ENCODE measurements at places on chromosomes 5 and 9.
A peak's percentile ranks its signal among the peaks of the same experiment; 100 is the strongest.

GRCh38 chr5:18745042-18745987 lies 1111.1 kb downstream of the TAF11L14 start:
- no peaks in the 10 kb centered on the region for H3K36me3 ChIP-seq
- H3K27ac ChIP-seq: peak overlapping the region; percentile 69
- peak overlapping the region; percentile 61 for H3K4me3 ChIP-seq
- H3K4me1 ChIP-seq: peaks cover 52% of the 10 kb centered on the region
- H3K27me3 ChIP-seq: no peaks in the 10 kb centered on the region

- H3K27me3 ChIP-seq: no peaks in the 10 kb centered on the region
- H3K4me1 ChIP-seq: no peaks in the 10 kb centered on the region
- no peak for DNase-seq
Measured at GRCh38 chr5:155699385-155699784, 627.6 kb upstream of the SGCD start.

GRCh38 chr9:82677086-82677485 lies 385.9 kb downstream of the RASEF start:
- DNase-seq: no peak
- no peaks in the 10 kb centered on the region for H3K4me1 ChIP-seq
- no peaks in the 10 kb centered on the region for H3K27me3 ChIP-seq
- no peak overlapping the region for H3K27ac ChIP-seq

GRCh38 chr5:85304524-85304923 lies 919.8 kb upstream of the EDIL3 start:
- no peaks in the 10 kb centered on the region for H3K4me1 ChIP-seq
- H3K27me3 ChIP-seq: no peaks in the 10 kb centered on the region
- H3K4me3 ChIP-seq: no peak overlapping the region
- no peak for DNase-seq

GRCh38 chr5:42020788-42021530 lies 95.9 kb downstream of the FBXO4 start:
- no peaks in the 10 kb centered on the region for H3K36me3 ChIP-seq
- DNase-seq: no peak
- no peak overlapping the region for H3K4me3 ChIP-seq
- no peaks in the 10 kb centered on the region for H3K4me1 ChIP-seq
- no peak overlapping the region for H3K27ac ChIP-seq

DNA sequence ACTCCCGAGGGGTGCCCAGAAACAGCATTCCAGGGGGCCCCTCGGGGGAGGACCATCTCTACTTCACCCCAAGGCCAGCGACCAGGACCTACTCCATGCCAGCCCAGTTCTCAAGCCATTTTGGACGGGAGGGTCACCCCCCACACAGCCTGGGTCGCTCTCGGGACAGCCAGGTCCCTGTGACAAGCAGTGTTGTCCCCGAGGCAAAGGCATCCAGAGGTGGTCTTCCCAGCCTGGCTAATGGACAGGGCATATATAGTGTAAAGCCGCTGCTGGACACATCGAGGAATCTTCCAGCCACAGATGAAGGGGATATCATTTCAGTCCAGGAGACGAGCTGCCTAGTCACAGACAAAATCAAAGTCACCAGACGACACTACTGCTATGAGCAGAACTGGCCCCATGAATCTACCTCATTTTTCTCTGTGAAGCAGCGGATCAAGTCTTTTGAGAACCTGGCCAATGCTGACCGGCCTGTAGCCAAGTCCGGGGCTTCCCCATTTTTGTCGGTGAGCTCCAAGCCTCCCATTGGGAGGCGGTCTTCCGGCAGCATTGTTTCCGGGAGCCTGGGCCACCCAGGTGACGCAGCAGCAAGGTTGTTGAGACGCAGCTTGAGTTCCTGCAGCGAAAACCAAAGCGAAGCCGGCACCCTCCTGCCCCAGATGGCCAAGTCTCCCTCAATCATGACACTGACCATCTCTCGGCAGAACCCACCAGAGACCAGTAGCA lies 83.9 kb downstream of the GOLPH3 start:
- no peak overlapping the region for H3K27ac ChIP-seq
- no peak for DNase-seq
- H3K27me3 ChIP-seq: no peaks in the 10 kb centered on the region
- H3K4me3 ChIP-seq: no peak overlapping the region
- no peaks in the 10 kb centered on the region for H3K36me3 ChIP-seq

DNA sequence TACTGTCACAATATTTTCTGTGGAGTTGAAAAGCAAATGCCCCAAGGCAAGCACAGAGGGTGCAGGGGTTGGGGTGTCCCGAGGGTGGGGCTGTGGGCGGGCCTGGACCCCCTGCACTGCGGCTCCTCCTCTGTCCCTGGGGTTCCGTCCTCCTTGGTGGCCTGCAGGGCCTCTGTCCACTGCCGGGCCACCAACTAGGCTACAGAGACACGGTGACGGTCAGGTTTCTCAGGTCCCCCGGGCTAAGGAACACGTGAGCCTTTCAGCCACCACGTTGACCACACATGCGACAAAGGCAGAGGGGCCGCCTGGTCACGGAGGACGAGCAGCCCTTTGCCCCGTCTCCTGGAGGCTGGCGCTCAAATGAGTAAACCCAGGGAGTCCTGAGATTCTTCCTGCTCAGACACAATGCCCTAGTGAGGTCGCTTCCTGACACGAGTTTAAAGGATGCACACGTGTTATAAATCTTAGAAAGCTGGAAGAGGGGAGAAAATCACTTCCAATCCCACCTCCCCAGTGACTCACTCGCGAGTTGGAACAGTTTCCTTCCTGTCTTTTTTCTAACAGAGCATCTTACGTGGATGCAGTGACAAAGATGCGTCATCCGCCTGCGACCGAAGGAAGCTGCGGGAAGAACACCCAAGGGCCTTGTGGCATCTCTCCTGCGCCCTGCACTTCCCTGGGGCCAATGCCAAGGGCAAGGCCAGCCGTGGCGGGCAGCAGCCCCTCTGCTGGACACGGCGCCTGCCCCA lies 24.8 kb upstream of the OBP2B start:
- DNase-seq: no peak
- peaks cover 5% of the 10 kb centered on the region for H3K4me1 ChIP-seq
- no peak overlapping the region for H3K27ac ChIP-seq

GRCh38 chr5:99607124-99607523 lies 678.3 kb upstream of the CHD1 start:
- DNase-seq: no peak
- no peak overlapping the region for H3K27ac ChIP-seq
- H3K27me3 ChIP-seq: no peaks in the 10 kb centered on the region
- H3K4me3 ChIP-seq: no peak overlapping the region
- no peaks in the 10 kb centered on the region for H3K36me3 ChIP-seq

GRCh38 chr5:51381761-51382474 lies 1.3 kb upstream of the ISL1 start:
- no peak for DNase-seq
- H3K27me3 ChIP-seq: peaks cover 32% of the 10 kb centered on the region
- no peak overlapping the region for H3K4me3 ChIP-seq
- no peaks in the 10 kb centered on the region for H3K36me3 ChIP-seq
- H3K4me1 ChIP-seq: no peaks in the 10 kb centered on the region

DNA sequence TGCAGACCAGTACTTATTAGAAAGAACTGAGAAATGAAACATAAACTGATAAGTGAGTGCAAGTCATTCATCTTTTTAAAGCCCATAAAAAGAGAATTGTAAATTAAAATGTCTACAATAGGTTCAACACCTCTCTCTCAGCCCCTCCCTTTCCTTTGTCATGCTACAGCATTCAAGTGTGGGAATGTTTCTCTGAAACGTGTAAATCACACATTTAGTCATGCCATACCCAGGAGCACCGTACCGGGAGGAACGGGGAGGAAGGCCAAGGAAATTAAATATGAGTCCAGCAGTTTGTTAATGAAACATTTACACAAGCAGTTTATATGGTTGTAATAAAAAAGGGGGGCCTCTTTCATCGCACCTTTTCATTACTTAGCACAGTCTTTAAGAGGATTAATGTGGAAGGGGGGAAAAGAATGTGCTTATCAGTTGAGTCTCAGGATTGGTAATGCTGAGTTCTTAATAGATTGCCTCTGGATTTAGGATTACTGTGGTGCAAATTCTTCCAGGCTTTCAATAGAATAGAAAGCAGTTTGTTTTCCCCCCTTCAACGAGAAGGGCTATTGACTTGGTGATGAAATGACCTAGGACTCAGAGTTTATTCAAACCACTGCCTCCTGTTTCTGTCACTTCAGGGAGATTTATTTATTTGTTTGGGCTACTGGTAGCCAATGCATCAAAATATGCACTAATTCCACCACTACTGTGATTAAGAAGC lies 176.0 kb upstream of the ZNF608 start:
- H3K36me3 ChIP-seq: no peaks in the 10 kb centered on the region
- H3K4me1 ChIP-seq: no peaks in the 10 kb centered on the region
- H3K27me3 ChIP-seq: no peaks in the 10 kb centered on the region
- no peak for DNase-seq
- no peak overlapping the region for H3K27ac ChIP-seq

GRCh38 chr5:145787996-145788395 lies 47.1 kb downstream of the PRELID2 start:
- H3K4me1 ChIP-seq: no peaks in the 10 kb centered on the region
- no peaks in the 10 kb centered on the region for H3K27me3 ChIP-seq
- H3K4me3 ChIP-seq: no peak overlapping the region
- DNase-seq: no peak

DNA sequence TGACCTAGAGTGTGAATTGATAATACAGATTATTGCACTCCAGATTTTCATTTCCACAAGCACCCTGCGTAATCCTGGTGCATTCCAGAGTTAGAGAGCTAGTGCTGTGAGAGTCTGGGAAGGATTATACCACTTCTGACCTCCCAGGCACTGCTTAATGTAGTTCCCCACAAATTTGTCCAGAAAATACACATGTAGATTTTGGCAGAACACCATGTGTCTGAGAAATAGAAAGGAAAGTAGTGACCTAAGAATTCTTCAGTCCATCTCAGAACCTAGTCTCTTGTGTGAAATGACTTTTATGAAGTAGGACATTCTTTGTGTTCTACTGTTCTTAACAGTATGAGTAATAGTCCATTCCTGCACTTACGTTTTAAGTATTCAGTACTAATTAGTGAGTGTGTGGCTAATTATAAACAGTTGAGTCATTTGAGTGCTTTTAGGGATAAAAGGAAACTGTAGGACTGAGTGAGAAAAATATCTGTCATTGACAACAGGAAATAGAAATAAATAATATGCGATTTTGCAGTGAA lies 27.8 kb upstream of the PTPDC1 start:
- H3K4me3 ChIP-seq: no peak overlapping the region
- no peaks in the 10 kb centered on the region for H3K27me3 ChIP-seq
- no peak overlapping the region for H3K27ac ChIP-seq

DNA sequence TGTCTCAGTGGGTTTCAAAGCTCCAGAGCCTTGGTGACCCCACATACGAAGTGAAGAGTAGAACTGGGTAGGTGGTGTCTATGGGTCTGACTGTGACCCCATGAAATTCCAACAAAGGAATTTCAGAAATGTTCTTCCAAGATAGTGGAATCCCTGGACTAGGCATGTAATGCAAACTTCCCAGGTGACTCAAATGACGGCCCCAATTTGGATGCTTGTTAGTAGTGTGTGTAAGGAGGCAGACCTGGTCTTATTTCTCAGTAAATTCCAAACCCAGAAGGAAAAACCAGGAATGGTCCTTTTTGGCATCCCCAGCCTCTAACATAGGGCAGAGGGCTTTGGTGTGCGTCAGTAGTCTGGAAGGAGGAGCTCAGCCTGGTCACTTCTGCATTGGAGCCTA lies 43.6 kb upstream of the ABCA1 start:
- no peaks in the 10 kb centered on the region for H3K36me3 ChIP-seq
- H3K27me3 ChIP-seq: no peaks in the 10 kb centered on the region
- no peak overlapping the region for H3K4me3 ChIP-seq

GRCh38 chr9:16236882-16237281 lies 633.6 kb downstream of the BNC2 start:
- H3K27me3 ChIP-seq: no peaks in the 10 kb centered on the region
- no peak overlapping the region for H3K27ac ChIP-seq
- H3K36me3 ChIP-seq: no peaks in the 10 kb centered on the region
- no peak overlapping the region for H3K4me3 ChIP-seq

GRCh38 chr9:100884518-100884917 lies 144.0 kb upstream of the PLPPR1 start:
- no peak for DNase-seq
- H3K4me3 ChIP-seq: no peak overlapping the region
- no peak overlapping the region for H3K27ac ChIP-seq
- no peaks in the 10 kb centered on the region for H3K36me3 ChIP-seq
- H3K4me1 ChIP-seq: no peaks in the 10 kb centered on the region

- no peaks in the 10 kb centered on the region for H3K27me3 ChIP-seq
- no peak for DNase-seq
- H3K4me3 ChIP-seq: no peak overlapping the region
- no peak overlapping the region for H3K27ac ChIP-seq
- no peaks in the 10 kb centered on the region for H3K4me1 ChIP-seq
- H3K36me3 ChIP-seq: no peaks in the 10 kb centered on the region
Measured at GRCh38 chr5:97101189-97101910, 41.1 kb downstream of the LIX1 start.

DNA sequence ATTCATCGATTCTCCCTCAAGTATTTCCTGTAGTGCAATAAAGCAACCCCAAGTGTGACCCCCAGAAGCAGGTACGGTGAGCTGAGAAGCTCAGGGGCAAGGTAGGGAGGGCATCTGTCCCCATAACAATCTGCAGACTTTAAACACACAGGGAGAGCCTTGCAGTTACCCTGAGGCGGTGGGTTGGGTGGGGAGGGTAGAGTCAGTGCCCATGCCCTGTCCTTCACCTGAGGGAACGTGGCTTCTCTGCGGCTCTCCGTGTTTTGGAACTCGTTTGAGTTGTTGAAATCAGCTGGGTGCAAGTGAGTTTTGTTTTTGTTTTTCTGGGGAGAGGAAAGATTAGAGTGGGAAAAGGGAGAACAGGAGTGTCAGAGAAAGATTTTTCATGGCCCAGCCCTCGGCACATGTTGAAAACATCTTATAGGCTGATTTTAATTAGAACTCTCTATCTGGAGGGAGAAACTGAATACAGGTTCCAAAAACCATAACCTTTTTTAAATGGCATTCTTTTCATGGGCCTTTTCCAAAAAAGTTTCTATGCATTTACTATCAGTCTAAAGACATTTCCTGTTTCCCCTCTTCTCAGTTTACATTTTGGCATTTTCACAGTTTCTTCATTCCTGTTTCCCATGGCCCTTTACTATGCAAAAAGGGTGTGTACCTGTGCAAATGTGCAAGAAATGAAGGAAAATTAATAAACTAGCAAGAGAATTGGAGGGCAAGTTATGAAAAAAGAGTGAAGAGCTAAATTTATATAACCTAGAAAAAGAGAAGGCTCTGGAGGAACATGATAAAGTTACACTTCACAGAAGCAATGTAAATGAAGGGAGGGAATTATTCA lies 266.5 kb upstream of the VLDLR start:
- H3K27me3 ChIP-seq: no peaks in the 10 kb centered on the region
- no peaks in the 10 kb centered on the region for H3K36me3 ChIP-seq
- DNase-seq: no peak

DNA sequence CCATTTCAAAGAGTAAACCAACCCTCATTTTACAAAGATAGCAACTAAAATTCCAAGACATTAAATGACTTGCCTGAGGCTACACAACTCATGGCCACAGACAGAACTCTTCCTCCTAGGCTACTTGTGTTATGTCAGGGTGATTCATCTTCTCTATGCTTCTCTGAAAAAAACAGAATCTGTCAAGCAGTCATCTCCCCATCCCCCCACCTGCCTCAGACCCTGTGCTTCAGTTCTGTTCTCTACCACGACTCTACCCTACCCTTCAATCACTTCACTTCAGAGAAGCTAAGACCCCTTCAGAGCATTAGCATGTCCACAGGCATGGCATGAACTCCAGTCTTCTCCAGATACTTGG lies 277.7 kb upstream of the PTGER4 start:
- no peak overlapping the region for H3K4me3 ChIP-seq
- peaks cover 53% of the 10 kb centered on the region for H3K4me1 ChIP-seq
- DNase-seq: no peak
- no peaks in the 10 kb centered on the region for H3K36me3 ChIP-seq
- no peaks in the 10 kb centered on the region for H3K27me3 ChIP-seq
- peak overlapping the region; percentile 16 for H3K27ac ChIP-seq
